ENCODE measurements at places on chromosomes 1 and 21. TPM values are rescaled to one million over a fixed set of nuclear protein-coding genes. Genes with fewer than 3 reads are reported as not detected.
A peak's percentile ranks its signal among the peaks of the same experiment; 100 is the strongest.

GRCh38 chr1:196380316-196380715 lies 227.9 kb downstream of the KCNT2 start:
- no peak overlapping the region for H3K4me3 ChIP-seq
- no peaks in the 10 kb centered on the region for H3K36me3 ChIP-seq
- H3K4me1 ChIP-seq = peaks cover 4% of the 10 kb centered on the region
- H3K27ac ChIP-seq = no peak overlapping the region
- DNase-seq = no peak
- H3K27me3 ChIP-seq = no peaks in the 10 kb centered on the region

DNA sequence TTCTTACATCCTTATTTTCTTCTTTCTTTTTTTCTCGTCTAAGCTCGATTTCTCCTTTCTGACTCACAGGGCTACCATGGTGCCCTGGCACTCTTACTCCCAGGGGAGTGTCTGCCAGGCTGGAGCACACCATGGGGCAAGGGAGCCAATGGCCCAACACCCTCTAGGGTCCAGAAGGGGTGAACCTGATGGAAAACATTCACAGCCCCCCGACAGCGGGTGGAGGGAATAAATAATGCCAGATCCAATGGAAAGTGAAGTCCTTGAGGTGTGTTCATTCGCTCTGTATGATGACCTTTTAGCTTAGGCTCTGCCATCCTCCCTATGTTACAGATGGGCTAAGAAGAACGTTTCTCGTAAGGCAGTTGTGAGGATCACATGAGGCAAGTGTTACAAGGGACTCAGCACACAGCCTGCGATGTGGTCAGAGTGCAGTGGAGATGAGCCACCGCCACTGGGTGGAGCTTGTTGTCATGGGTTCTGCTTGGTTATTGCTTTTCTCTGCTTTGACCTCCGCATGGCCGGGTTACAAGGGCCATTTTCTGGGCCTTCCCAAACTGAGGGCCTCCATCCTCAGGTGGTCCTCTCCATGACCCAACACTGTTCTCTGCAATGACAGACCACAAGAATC lies 3.5 kb upstream of the FCMR start:
- no peaks in the 10 kb centered on the region for H3K36me3 ChIP-seq
- H3K27ac ChIP-seq = no peak overlapping the region
- H3K4me1 ChIP-seq = no peaks in the 10 kb centered on the region

GRCh38 chr1:93919780-93920179 lies 10.6 kb upstream of the GCLM start:
- H3K4me3 ChIP-seq = no peak overlapping the region
- no peaks in the 10 kb centered on the region for H3K27me3 ChIP-seq
- H3K27ac ChIP-seq = no peak overlapping the region
- DNase-seq = no peak
- H3K4me1 ChIP-seq = no peaks in the 10 kb centered on the region
- no peaks in the 10 kb centered on the region for H3K36me3 ChIP-seq

GRCh38 chr1:116431870-116432500 lies 58.9 kb downstream of the ATP1A1 start:
- H3K4me3 ChIP-seq = no peak overlapping the region
- no peaks in the 10 kb centered on the region for H3K36me3 ChIP-seq
- DNase-seq = no peak
- H3K4me1 ChIP-seq = peaks cover 12% of the 10 kb centered on the region

GRCh38 chr1:116397728-116398127 lies 24.7 kb downstream of the ATP1A1 start:
- DNase-seq = no peak
- H3K27me3 ChIP-seq = no peaks in the 10 kb centered on the region
- H3K4me1 ChIP-seq = no peaks in the 10 kb centered on the region
- peaks cover 100% of the 10 kb centered on the region for H3K36me3 ChIP-seq
- no peak overlapping the region for H3K4me3 ChIP-seq

DNA sequence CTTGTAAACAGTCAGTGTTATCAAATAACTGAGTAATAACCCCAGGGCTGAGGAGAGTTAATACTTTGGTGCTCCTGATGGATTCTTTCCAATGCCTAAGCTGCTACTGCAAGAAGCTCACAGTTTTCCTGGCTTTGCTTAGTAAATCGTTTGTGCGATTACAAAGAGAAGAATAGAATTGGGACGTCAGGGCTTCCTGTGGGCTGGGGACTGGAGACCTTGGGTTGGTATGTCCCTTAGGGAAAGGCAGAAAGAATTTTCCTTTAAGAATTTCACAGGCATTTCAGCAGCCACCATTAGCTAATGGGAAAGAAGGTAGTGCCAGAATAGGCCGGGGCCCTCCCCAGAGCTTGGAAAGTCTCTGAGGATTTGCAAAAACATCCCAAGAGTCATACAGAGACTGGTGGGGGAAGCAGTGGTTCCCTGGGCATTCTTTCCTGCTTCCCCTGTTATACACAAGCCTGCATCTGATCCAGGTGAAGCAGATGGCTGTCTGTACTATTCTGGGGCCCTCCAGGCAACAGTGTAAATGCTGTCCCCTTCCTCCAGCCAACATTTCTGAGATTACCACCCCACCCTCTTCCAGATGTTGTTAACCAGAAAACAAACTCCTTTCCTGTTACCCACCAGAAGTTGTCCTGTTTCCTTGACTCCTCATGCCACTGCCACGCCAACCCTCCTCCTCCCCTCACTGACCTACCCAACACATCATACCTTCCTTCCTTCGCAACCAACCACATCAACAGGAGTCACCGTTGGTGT lies 40.2 kb downstream of the PLXNA2 start:
- H3K27me3 ChIP-seq = no peaks in the 10 kb centered on the region
- no peak for DNase-seq
- H3K4me1 ChIP-seq = peaks cover 84% of the 10 kb centered on the region
- no peak overlapping the region for H3K4me3 ChIP-seq
- peak overlapping the region; percentile 67 for H3K27ac ChIP-seq

Gene B3GALT2
- total RNA-seq = 0.67 TPM

Gene C1QB
- 115 TPM for total RNA-seq

Gene SPOCD1
- 0.96 TPM for total RNA-seq

All from thyroid gland (tissue), 4 donors.